Immature natural killer cell (primary cell): ENCODE measurements at places on chromosomes 3 and 15.
A peak's percentile ranks its signal among the peaks of the same experiment; 100 is the strongest.

GRCh38 chr3:138879541-138880380 is 45.0 kb upstream of the PIK3CB start:
- DNase-seq = no peak
- H3K4me3 ChIP-seq = no peak overlapping the region
- H3K4me1 ChIP-seq = peaks cover 8% of the 10 kb centered on the region
- peaks cover 4% of the 10 kb centered on the region for H3K36me3 ChIP-seq

- DNase-seq = no peak
- no peaks in the 10 kb centered on the region for H3K36me3 ChIP-seq
- H3K4me3 ChIP-seq = no peak overlapping the region
- no peaks in the 10 kb centered on the region for H3K4me1 ChIP-seq
- no peaks in the 10 kb centered on the region for H3K27me3 ChIP-seq
Measured at GRCh38 chr3:110928016-110928662, 143.5 kb upstream of the NECTIN3 start.

- H3K4me1 ChIP-seq = peaks cover 37% of the 10 kb centered on the region
- no peaks in the 10 kb centered on the region for H3K27me3 ChIP-seq
- no peaks in the 10 kb centered on the region for H3K36me3 ChIP-seq
- DNase-seq = no peak
Measured at GRCh38 chr15:31468911-31469785, 142.5 kb downstream of the KLF13 start.

DNA sequence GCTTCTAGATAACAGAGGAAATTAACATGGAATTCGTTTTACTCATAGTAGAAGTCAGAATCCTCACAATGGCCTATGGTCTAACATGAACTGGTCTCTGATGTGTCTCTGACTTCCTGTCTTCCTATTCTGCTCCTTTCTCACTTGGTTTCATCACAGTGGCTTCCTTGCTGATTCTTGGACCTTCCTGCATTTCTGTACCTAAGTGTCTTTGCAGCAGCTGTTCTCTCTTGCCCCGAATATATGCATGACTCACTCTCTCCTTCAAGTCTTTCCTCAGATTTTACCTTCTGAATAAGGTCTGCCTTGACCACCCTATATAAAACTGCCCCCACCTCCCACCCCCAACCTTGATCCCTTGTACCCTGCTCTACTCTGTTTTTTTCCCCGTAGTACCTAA is 14.1 kb downstream of the ARL13B start:
- no peak overlapping the region for H3K4me3 ChIP-seq
- no peaks in the 10 kb centered on the region for H3K27me3 ChIP-seq
- no peak overlapping the region for H3K27ac ChIP-seq
- H3K4me1 ChIP-seq = peaks cover 2% of the 10 kb centered on the region

- H3K27me3 ChIP-seq = no peaks in the 10 kb centered on the region
- H3K4me3 ChIP-seq = no peak overlapping the region
- no peak for DNase-seq
- no peak overlapping the region for H3K27ac ChIP-seq
- no peaks in the 10 kb centered on the region for H3K4me1 ChIP-seq
Measured at GRCh38 chr3:156627946-156628569, 46.3 kb upstream of the TIPARP start.

- peak overlapping the region; percentile 63 for H3K4me3 ChIP-seq
- no peak overlapping the region for H3K27ac ChIP-seq
- peaks cover 20% of the 10 kb centered on the region for H3K27me3 ChIP-seq
Measured at GRCh38 chr15:70473581-70474370, 289.6 kb downstream of the UACA start.

GRCh38 chr3:27454914-27455313 is 29.3 kb downstream of the SLC4A7 start:
- H3K36me3 ChIP-seq = no peaks in the 10 kb centered on the region
- DNase-seq = no peak
- H3K4me3 ChIP-seq = no peak overlapping the region
- no peaks in the 10 kb centered on the region for H3K27me3 ChIP-seq
- H3K4me1 ChIP-seq = peaks cover 38% of the 10 kb centered on the region
- H3K27ac ChIP-seq = no peak overlapping the region

DNA sequence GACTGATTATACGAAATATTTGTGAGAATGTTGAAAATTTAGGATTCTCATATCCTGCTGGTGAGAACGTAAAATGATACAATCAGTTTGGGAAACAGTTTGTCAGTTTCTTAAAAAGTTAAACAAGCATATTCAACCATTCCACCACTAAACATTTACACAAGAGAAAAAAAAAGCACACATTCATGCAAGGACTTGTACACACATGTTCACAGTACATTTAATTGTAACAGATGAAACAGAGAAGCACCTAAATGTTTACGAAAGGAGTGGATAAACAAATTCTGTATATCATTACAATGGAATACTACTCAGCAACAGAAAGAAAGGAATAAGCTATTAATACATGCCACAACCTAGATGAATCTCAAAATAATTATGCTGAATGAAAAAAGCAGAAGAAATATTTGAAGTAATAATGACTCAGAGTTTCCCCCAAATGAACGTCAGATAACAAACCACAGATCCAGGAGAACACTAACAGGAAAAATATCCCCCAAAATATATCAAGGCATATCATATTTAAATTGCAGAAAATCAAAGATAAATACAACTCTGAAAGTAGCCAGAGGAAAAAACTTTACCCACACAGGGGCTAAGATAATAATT is 14.3 kb downstream of the ANKRD28 start:
- H3K27ac ChIP-seq = no peak overlapping the region
- H3K36me3 ChIP-seq = no peaks in the 10 kb centered on the region
- H3K4me3 ChIP-seq = no peak overlapping the region
- DNase-seq = no peak
- H3K4me1 ChIP-seq = peaks cover 12% of the 10 kb centered on the region

GRCh38 chr15:33860754-33861153 is 107.5 kb upstream of the CHRM5 start:
- H3K4me3 ChIP-seq = no peak overlapping the region
- DNase-seq = no peak
- H3K27ac ChIP-seq = no peak overlapping the region
- H3K27me3 ChIP-seq = no peaks in the 10 kb centered on the region
- peaks cover 31% of the 10 kb centered on the region for H3K36me3 ChIP-seq
- H3K4me1 ChIP-seq = no peaks in the 10 kb centered on the region

GRCh38 chr3:146152834-146153233 is 8.2 kb downstream of the PLOD2 start:
- H3K27me3 ChIP-seq = peaks cover 2% of the 10 kb centered on the region
- H3K36me3 ChIP-seq = no peaks in the 10 kb centered on the region
- H3K27ac ChIP-seq = no peak overlapping the region
- no peaks in the 10 kb centered on the region for H3K4me1 ChIP-seq
- DNase-seq = no peak

GRCh38 chr3:16026753-16027152 is 147.7 kb upstream of the GALNT15 start:
- no peaks in the 10 kb centered on the region for H3K36me3 ChIP-seq
- no peaks in the 10 kb centered on the region for H3K4me1 ChIP-seq
- H3K27me3 ChIP-seq = peaks cover 9% of the 10 kb centered on the region
- no peak overlapping the region for H3K4me3 ChIP-seq
- DNase-seq = no peak

GRCh38 chr3:73687106-73688004 is 62.6 kb upstream of the PDZRN3 start:
- no peaks in the 10 kb centered on the region for H3K27me3 ChIP-seq
- DNase-seq = no peak
- no peak overlapping the region for H3K27ac ChIP-seq
- H3K4me1 ChIP-seq = no peaks in the 10 kb centered on the region
- H3K36me3 ChIP-seq = no peaks in the 10 kb centered on the region

DNA sequence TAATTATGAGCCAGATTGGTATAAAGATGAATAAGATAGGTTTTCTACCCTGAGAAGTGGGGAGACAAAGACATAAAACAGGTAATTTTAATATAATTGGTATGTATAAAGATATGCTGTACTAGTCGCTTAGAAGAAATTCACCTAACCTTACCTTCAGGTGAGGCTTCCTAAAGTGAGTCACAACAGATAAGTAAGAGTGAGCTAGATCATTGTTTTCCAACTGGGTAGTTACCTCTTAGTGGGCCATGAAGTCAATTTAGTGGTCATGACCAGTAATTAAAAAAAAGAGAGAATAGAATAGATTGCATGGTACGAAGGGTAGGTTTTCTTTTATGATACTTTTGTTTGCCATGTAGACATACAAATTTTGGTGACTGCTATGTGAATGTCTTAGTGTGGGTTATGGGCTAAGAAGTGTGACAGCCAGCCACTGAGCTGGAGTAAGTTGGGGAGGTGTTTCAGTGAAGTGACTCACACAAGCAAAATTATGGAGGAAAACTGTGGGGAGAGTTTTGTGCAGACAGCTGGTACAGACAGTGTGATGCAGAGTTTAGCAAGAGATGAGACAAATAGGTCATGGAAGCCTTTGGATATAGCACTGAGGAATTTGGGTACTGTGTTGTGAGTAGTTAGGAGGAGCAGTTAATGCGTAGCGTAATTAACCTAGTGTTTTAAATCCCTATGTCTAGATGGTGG is 8.2 kb downstream of the TRNT1 start:
- no peaks in the 10 kb centered on the region for H3K27me3 ChIP-seq
- peaks cover 31% of the 10 kb centered on the region for H3K4me1 ChIP-seq
- peaks cover 5% of the 10 kb centered on the region for H3K36me3 ChIP-seq
- peak overlapping the region; percentile 1 for H3K27ac ChIP-seq

GRCh38 chr15:34969340-34970097 is at the start of gene AQR:
Gene AQR (minus strand): TSS chr15:34969742. CDS start chr15:34969613, 129 bp downstream.
- H3K4me1 ChIP-seq = peaks cover 36% of the 10 kb centered on the region
- DNase-seq = peak; percentile 91
- H3K27ac ChIP-seq = peak within 1 kb of the TSS; percentile 96
- no peaks in the 10 kb centered on the region for H3K36me3 ChIP-seq
- peaks cover 10% of the 10 kb centered on the region for H3K27me3 ChIP-seq

DNA sequence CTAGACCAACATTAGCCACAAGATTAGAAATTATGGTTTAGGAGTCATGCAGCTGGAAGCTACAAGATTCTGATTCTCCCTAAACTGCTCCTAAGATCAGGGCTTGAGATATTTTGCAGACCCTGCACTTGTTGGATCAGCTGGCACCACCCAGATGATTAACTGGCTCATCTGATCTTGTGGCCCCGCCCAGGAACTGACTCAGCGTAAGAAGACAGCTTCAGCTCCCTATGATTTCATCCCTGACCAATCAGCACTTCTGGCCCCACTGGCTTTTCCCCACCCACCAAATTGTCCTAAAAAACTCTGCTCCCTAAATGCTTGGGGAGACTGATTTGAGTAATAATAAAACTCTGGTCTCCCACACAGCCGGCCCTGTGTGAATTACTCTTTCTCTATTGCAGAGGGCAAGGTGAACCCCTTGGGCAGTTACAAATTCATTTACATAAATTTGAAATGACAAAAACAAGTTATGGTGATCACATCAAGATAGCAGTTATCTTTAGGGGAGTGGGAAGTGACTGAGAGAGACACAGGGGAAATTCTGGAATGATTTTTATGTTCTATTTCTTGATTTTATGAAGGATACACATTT is 76.5 kb downstream of the CD200R1L start:
- peaks cover 6% of the 10 kb centered on the region for H3K27me3 ChIP-seq
- no peak overlapping the region for H3K4me3 ChIP-seq
- no peak overlapping the region for H3K27ac ChIP-seq
- H3K4me1 ChIP-seq = peaks cover 22% of the 10 kb centered on the region
- DNase-seq = no peak
